Colonic mucosa (tissue), 4 donors: ENCODE measurements at places on chromosomes 5 and 9. TPM values are rescaled to one million over a fixed set of nuclear protein-coding genes. Genes with fewer than 3 reads are reported as not detected.

- H3K36me3 ChIP-seq: no peaks in the 10 kb centered on the region
- H3K27me3 ChIP-seq: no peaks in the 10 kb centered on the region
- peak overlapping the region; percentile 41 for H3K27ac ChIP-seq
- DNase-seq: peak; percentile 57
- peaks cover 1% of the 10 kb centered on the region for H3K4me1 ChIP-seq
- H3K4me3 ChIP-seq: no peak overlapping the region
Observed at GRCh38 chr9:81874931-81875330, 53.3 kb upstream of the SPATA31D4 start.

DNA sequence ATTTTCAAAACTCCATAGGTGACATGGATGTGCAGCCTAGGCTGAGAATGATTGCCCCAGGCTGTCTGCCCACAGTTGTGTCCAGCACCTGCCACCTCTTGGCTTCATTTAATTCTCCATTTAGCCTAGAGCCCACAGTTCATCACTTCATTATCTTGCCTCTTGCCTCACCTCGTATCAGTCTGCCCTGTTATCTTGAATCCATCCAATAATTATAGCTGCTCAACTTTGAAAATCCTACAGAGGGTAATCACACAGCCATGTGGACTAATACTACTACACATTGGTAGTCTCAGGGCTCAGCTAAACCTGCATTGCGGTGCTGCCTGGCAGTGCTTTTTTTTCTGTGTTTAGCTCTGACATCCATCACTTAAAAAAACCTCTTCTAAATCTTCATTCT, 7.4 kb downstream of the UGCG start:
- peaks cover 18% of the 10 kb centered on the region for H3K4me1 ChIP-seq
- no peak for DNase-seq
- H3K27me3 ChIP-seq: no peaks in the 10 kb centered on the region
- no peak overlapping the region for H3K27ac ChIP-seq

GRCh38 chr9:120256146-120256545, 323.8 kb downstream of the CDK5RAP2 start:
- H3K4me3 ChIP-seq: no peak overlapping the region
- DNase-seq: no peak
- no peaks in the 10 kb centered on the region for H3K4me1 ChIP-seq
- H3K27me3 ChIP-seq: no peaks in the 10 kb centered on the region

DNA sequence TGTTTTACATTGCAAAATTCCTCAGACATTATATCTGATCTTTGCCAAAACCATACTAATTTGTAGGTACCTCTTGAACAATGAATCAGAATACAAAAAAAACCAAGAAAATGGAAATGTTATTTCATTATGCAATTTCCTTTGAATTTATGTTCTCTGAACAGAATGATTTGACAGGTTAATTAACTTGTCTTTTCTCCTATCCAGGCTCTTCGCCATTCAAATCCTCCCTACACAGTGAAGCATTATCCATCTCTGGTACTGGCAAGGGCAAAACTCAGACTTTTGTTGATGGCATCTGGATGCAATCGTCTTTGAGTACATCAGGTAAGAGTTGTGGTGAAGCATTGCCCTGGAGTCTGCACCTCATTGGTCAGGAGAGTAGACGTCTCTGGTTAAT, 655.7 kb upstream of the ITGA1 start:
- H3K4me3 ChIP-seq: no peak overlapping the region
- no peak overlapping the region for H3K27ac ChIP-seq
- DNase-seq: no peak

DNA sequence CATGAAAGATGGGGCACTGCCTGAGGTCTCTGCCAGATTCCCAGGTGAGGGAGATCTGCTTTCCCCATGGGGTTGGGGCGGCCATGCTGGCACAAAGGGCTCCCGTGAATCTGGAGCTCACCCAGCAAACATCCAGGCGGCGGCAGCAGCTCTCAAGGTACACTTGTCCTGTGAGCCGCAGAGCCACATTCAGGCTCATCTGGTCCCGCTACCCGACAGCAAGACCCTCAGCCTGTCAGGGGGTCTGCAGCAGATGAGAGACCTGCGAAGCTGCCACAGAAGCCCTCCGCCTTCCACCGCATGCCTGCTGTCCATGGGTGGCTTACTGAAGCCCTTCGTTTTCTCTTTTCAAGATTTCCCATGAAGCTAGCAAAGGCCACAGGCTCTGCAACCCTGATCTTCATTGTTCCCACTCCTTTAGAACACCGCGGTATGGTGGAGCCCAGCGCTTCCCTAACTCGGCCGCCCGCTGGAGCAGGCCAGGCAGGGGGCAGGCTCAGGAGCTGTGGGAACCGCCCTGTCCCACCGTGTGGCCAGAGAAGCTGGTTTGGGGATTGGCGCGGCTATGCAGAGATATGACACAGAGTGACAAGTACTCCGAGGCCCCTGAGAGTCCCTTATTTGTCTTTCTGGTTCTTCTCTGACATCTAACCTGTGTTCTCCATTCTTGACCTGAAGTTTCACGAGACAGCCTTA, 8.8 kb downstream of the LRRC14B start:
- H3K27me3 ChIP-seq: no peaks in the 10 kb centered on the region
- H3K4me3 ChIP-seq: no peak overlapping the region
- no peaks in the 10 kb centered on the region for H3K36me3 ChIP-seq
- H3K4me1 ChIP-seq: no peaks in the 10 kb centered on the region
- DNase-seq: no peak
- no peak overlapping the region for H3K27ac ChIP-seq

GRCh38 chr5:98510143-98510985, 263.1 kb upstream of the RGMB start:
- DNase-seq: peak; percentile 61
- no peaks in the 10 kb centered on the region for H3K27me3 ChIP-seq
- peaks cover 3% of the 10 kb centered on the region for H3K4me1 ChIP-seq
- no peak overlapping the region for H3K4me3 ChIP-seq
- H3K27ac ChIP-seq: peak overlapping the region; percentile 48

DNA sequence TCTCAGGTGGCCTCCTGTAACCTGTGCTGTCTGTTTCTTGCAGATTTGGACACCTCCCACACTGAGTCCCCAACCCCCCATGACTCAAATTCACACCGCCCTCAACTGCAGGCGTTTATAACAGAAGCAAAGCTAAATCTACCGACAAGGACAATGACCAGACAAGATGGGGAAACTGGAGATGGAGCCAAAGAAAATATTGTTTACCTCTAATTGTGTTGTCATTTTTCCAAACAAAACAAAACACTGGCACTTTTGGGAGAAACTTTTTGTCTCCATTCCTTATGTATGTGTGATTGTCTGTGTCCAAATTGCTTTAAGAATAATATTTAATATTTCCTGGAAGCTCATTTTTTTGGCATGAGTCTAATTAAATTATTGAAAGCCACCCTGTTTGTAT, 314.8 kb downstream of the ARHGEF28 start:
- H3K27ac ChIP-seq: no peak overlapping the region
- no peaks in the 10 kb centered on the region for H3K27me3 ChIP-seq
- no peaks in the 10 kb centered on the region for H3K4me1 ChIP-seq
- no peaks in the 10 kb centered on the region for H3K36me3 ChIP-seq
- H3K4me3 ChIP-seq: no peak overlapping the region
- DNase-seq: no peak

DNA sequence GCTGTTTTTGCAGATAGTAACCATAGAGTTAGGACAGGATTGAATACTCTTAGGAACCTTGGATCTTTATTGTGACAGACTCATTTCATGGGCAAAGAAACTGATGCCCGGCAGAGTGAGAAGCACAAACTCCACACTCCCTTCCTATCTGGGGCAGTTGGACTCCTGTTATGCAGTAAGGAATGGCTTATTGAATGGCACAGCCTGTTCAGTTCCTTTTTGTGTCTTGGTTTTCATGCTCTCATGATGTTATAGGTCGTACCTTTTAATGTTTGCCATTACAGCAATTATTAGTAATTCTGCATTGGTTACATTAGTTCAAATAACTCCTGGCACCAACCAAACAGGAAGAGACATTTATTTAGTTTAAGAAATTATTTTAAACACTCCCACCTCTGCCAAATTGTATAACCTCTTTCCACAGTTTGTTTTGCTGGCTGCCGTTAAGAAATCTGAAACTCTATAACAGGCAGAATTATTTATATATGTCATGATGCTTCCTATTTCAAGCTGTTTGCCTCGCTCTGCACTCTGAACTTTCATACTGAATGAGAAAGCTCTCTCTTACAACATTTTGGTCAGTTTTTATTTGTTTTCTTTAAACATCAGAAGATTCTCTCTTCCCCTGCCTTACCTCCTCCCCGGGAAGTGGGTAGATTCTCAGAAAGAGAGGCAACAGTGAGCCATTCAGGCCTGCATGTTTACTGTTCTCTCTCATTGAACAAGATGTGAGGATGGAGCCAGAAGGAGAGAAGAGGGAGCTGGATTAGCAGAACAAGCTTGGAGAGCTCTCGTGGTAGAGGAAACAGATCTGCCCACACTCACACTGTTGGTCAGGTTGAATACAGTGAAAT, 144.4 kb downstream of the ARHGEF28 start:
- H3K4me1 ChIP-seq: no peaks in the 10 kb centered on the region
- H3K36me3 ChIP-seq: no peaks in the 10 kb centered on the region
- DNase-seq: no peak
- H3K27ac ChIP-seq: no peak overlapping the region

- no peaks in the 10 kb centered on the region for H3K36me3 ChIP-seq
- DNase-seq: no peak
- no peak overlapping the region for H3K4me3 ChIP-seq
- no peak overlapping the region for H3K27ac ChIP-seq
- no peaks in the 10 kb centered on the region for H3K27me3 ChIP-seq
Observed at GRCh38 chr9:127018935-127019334, 103.5 kb downstream of the ANGPTL2 start.

GRCh38 chr9:36788534-36788933, 215.8 kb downstream of the MELK start:
- no peaks in the 10 kb centered on the region for H3K36me3 ChIP-seq
- H3K4me1 ChIP-seq: no peaks in the 10 kb centered on the region
- DNase-seq: no peak
- no peaks in the 10 kb centered on the region for H3K27me3 ChIP-seq
- no peak overlapping the region for H3K27ac ChIP-seq
- H3K4me3 ChIP-seq: no peak overlapping the region

DNA sequence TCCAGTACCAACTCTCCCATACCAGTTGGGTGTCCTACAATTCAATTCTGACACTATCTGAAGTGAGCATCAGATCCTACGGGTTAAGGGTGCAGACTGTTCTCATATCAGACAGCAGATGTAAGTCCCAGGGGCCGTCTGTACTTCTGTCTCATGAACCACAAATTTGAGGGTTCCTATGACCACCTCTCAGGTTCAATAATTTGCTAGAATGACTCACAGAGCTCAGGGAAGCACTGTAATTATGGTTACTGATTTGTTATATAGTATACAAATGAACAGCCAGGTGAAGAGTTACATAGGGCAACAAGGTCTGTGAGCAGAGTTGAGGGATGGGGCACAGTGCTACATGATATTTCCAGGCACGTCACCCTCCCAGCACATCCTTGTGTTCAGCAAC, 499.1 kb downstream of the DMAC1 start:
- no peak overlapping the region for H3K27ac ChIP-seq
- H3K36me3 ChIP-seq: no peaks in the 10 kb centered on the region
- no peaks in the 10 kb centered on the region for H3K27me3 ChIP-seq
- no peak overlapping the region for H3K4me3 ChIP-seq

- no peak for DNase-seq
- H3K27me3 ChIP-seq: no peaks in the 10 kb centered on the region
- no peaks in the 10 kb centered on the region for H3K4me1 ChIP-seq
Observed at GRCh38 chr9:77910194-77910621, 121.4 kb downstream of the GNAQ start.

GRCh38 chr5:64794053-64794770, 25.5 kb downstream of the CWC27 start:
- no peak overlapping the region for H3K4me3 ChIP-seq
- no peak overlapping the region for H3K27ac ChIP-seq
- H3K27me3 ChIP-seq: no peaks in the 10 kb centered on the region
- no peak for DNase-seq

- H3K4me1 ChIP-seq: no peaks in the 10 kb centered on the region
- no peak overlapping the region for H3K27ac ChIP-seq
- no peaks in the 10 kb centered on the region for H3K36me3 ChIP-seq
- H3K27me3 ChIP-seq: no peaks in the 10 kb centered on the region
Observed at GRCh38 chr9:7974335-7974960, 174.9 kb upstream of the DMAC1 start.

DNA sequence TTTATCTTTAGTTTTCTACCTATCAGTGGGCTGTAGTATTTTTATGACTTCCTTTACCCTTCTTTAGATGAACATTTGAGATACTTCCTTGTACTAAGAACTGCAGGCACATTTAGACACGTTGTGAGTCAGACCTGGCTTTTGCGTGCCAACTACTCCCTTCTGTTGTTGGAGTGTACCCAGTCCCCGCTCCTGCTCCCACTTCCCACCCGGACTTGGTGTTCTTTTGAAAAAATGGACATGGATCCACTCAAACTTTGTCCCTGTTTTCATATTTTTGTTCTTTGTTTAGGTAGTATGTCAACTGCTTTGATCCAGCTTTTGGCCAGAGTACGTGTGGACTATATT, 60.7 kb downstream of the PARP8 start:
- DNase-seq: no peak
- no peaks in the 10 kb centered on the region for H3K4me1 ChIP-seq
- H3K4me3 ChIP-seq: no peak overlapping the region
- H3K27ac ChIP-seq: no peak overlapping the region
- H3K27me3 ChIP-seq: no peaks in the 10 kb centered on the region
- H3K36me3 ChIP-seq: no peaks in the 10 kb centered on the region

DNA sequence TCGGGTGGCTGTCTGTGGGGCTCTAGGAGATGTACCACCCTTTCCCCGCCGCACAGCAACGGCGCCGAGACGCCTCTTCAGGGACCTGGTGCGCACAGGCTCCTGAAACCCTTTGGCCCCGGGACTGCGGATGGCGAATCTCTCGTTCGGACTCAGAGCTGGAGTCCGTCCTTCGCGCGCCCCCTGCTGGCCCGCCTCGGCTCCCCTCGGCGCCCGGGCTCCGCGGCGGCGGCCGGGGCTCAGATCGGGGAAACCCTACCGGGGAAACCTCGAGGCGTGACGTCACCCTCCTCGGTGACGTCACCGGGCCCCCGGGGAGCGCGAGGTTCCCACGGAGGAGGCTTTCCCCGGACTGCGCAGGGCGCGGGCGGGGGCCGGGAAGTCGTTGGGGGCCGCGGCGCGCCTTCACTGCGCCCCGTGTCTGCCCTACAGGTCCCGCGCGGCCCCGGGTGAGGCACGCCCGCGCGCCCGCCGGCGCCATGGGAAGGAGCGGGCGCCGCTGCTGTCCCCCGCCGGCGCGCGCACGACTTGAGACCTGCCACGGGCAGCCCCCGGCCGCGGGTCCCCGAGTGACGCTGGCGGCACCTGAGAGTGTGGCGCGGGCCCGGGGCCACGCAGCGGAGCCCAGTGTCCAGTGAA, 7.9 kb downstream of the PRR7 start:
- H3K27ac ChIP-seq: peak overlapping the region; percentile 82
- peak overlapping the region; percentile 52 for H3K4me3 ChIP-seq
- peak; percentile 95 for DNase-seq
- H3K36me3 ChIP-seq: no peaks in the 10 kb centered on the region
- H3K4me1 ChIP-seq: peaks cover 7% of the 10 kb centered on the region

GRCh38 chr5:158882236-158882635, 217.5 kb downstream of the EBF1 start:
- DNase-seq: no peak
- H3K27ac ChIP-seq: no peak overlapping the region
- H3K36me3 ChIP-seq: no peaks in the 10 kb centered on the region

The PLPP7 gene
- 0.40 TPM for total RNA-seq

The NAIP gene
- total RNA-seq: 7.7 TPM

The SIGMAR1 gene
- total RNA-seq: 114 TPM

The RANBP17 gene
- 7.9 TPM for total RNA-seq

The SLC25A48 gene
- total RNA-seq: 4.1 TPM
